ENCODE measurements at places on chromosomes 11 and 22.
A peak's percentile ranks its signal among the peaks of the same experiment; 100 is the strongest.

DNA sequence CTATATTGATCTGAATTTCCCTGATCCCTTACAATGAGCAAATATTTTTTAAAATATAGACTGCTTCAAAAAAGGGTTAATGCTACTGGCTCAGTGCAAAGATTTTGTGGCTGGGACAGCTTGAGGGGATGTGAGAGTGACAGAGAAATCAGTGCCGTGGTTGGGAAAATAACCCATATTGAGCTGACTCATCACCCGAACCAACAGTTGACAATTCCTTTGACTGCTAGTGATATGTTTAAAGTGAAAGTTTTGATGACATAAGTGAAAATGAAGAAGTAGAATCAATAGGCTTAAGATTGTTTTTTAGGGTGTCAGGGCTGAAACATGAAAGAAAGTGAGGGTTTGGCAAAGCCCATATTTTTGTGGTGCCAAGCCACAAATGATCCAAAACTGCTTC lies 257.1 kb upstream of the TENM4 start:
- no peak for DNase-seq

GRCh38 chr22:17152971-17153370 lies 6.1 kb downstream of the HDHD5 start:
- DNase-seq, result no peak

DNA sequence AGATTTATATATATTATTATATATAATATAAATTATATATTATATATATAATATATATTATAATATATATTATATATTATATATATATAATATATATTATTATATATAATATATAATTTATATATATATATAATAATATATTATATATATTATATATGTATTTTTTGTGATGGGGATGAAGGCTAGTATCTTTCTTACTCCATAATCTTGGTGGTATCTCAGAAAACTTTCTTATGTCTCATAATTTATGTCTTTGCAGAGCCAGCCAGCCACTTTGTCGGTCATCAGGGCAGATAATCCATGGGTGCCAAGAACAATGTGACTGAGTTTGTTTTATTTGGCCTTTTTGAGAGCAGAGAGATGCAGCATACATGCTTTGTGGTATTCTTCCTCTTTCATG lies at the start of gene OR4S1:
Gene OR4S1 (plus strand): TSS at position 301 of the 400 bp plus-strand sequence. CDS start 0 bp downstream, at position 301.
- DNase-seq, result no peak

GRCh38 chr22:44623771-44624510 lies 78.1 kb upstream of the PRR5 start:
- no peak for DNase-seq

DNA sequence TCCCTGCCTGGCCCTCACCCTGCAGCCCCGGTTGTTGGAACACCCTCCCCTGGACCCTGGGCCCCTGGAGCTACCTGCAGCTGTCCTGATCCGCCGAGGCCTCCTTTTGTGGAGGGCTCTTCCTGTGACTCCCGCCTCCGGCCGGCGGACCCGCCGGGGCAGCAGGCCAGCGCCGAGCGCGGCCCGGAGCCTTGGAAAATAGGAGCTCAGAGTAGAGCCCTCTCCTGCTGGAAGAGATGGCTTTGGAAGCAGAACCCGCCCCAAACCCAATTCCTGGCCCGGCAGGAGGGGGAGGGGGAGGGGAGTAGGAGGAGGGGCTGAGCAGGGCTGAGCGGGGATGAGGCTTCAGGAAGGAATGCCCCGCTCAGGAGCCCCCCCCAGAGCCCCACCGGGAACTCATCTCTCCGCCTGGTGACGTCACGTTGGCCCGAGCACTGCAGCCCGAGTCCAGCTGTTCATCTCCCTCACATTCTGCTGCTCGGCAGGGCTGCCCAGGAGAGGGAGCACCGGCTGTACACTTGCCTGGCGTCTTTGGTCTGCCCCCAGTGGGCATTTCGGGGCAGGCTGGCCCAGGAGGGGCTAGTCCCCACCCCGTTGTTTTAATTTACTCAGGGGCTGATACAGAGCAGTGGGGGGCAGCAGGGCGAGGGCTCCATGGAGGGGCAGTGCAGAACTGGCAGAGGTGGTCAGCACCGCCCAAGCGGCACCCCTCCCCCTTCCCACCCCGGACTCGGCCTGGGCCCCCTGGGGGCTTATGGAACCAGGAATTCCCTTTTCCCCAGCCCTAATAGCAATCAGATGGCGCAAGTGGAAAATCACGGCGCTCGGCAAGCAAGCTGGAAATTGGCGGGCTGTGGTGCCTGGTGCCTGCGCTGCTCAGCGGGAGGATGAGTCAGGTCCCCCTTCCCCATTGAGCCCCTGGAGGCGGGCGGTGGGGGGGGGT lies at the start of gene MRGPRF:
Gene MRGPRF (minus strand): TSS at position 238 of the 943 bp plus-strand sequence. CDS start 3,345 bp downstream, outside the sequence.
- peak; percentile 67 for DNase-seq

GRCh38 chr11:67732045-67732787 lies 57.8 kb upstream of the ALDH3B2 start:
- no peak for DNase-seq

GRCh38 chr11:93225662-93226061 lies 27.9 kb upstream of the SLC36A4 start:
- no peak for DNase-seq

DNA sequence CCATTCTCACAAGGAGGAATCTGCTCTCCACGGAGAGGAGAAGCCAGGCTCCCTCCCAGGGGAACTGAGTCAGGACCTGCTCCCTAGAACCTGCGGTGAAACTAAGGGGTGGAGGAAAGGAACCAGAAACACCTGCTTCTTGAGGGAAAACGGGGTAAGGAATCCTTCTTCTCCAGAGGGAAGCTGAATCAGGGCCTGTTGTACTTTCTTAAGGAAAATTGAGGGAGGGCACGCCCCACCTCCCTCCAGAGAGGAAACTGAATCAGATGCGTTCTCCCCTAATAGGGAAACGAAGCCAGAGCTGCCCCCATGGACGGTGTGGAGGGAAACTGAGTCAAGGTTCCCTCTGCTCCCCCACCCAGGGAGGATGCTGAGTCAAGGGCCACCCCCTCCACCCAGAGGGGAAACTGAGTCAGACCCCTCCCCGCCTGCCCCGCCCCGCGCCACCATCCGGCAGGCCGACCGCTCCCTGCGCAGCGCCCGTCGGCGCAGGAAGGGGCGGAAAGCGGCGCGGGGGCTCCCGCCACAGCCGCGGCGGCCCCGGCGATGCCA lies 393 bp downstream of the RELA start:
- DNase-seq, result no peak
